ENCODE measurements at places on chromosomes 4 and X.

- H3K4me3 ChIP-seq, result no peak overlapping the region
- no peak overlapping the region for H3K27ac ChIP-seq
- peaks cover 28% of the 10 kb centered on the region for H3K27me3 ChIP-seq
Observed at GRCh38 chr4:158966091-158966490, 136.8 kb upstream of the RAPGEF2 start.

- peaks cover 2% of the 10 kb centered on the region for H3K27me3 ChIP-seq
- peak overlapping the region; percentile 67 for H3K4me3 ChIP-seq
- no peak for DNase-seq
- H3K36me3 ChIP-seq, result peaks cover 25% of the 10 kb centered on the region
- peaks cover 21% of the 10 kb centered on the region for H3K4me1 ChIP-seq
- H3K27ac ChIP-seq, result peak overlapping the region; percentile 79
Observed at GRCh38 chrX:78650906-78651437, 8.2 kb downstream of the RTL3 start.

GRCh38 chr4:174198828-174199227 lies 84.6 kb downstream of the FBXO8 start:
- H3K4me3 ChIP-seq, result no peak overlapping the region
- H3K27me3 ChIP-seq, result peaks cover 30% of the 10 kb centered on the region
- no peaks in the 10 kb centered on the region for H3K4me1 ChIP-seq
- no peak for DNase-seq
- no peaks in the 10 kb centered on the region for H3K36me3 ChIP-seq

GRCh38 chr4:146054676-146055075 lies 116.1 kb upstream of the ZNF827 start:
- no peak overlapping the region for H3K4me3 ChIP-seq
- H3K27me3 ChIP-seq, result no peaks in the 10 kb centered on the region
- H3K36me3 ChIP-seq, result no peaks in the 10 kb centered on the region
- no peak for DNase-seq
- peaks cover 2% of the 10 kb centered on the region for H3K4me1 ChIP-seq

DNA sequence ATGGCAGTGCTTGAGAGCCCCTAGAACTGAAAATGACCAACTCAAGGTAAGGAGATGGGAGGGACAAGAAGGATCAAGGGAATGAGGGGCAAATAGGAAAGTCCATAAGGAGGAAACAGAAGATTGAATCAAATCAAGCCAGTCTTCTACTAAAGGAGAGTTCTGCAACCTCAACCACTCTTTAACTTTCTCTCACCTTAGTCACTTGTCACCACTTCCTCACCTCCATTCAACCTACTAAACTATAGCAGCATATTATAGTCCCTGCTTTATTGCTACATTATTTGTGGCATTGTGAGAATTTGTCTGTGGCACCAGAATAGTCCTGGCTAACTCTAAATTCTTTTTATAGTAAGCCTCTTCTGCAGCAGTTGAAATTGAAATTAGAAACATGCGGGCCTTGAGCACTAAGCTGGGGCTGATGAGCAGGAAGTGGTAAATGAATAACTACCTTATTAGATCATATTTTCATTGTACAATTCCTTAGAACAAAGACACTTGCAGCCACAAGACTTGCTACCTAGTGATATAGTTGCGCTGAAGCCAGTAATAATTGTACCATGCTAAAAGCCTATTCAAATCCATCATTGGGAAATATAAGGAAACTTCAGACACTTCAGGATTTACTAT lies 336.9 kb downstream of the ZNF674 start:
- no peak overlapping the region for H3K4me3 ChIP-seq
- DNase-seq, result no peak
- H3K27me3 ChIP-seq, result peaks cover 3% of the 10 kb centered on the region
- no peak overlapping the region for H3K27ac ChIP-seq
- H3K36me3 ChIP-seq, result no peaks in the 10 kb centered on the region
